Germinal center (tissue), 1 donor: ENCODE measurements at places on chromosomes 1 and 21.

GRCh38 chr1:57889676-57890320 is 465.9 kb upstream of the DAB1 start:
- DNase-seq = no peak

DNA sequence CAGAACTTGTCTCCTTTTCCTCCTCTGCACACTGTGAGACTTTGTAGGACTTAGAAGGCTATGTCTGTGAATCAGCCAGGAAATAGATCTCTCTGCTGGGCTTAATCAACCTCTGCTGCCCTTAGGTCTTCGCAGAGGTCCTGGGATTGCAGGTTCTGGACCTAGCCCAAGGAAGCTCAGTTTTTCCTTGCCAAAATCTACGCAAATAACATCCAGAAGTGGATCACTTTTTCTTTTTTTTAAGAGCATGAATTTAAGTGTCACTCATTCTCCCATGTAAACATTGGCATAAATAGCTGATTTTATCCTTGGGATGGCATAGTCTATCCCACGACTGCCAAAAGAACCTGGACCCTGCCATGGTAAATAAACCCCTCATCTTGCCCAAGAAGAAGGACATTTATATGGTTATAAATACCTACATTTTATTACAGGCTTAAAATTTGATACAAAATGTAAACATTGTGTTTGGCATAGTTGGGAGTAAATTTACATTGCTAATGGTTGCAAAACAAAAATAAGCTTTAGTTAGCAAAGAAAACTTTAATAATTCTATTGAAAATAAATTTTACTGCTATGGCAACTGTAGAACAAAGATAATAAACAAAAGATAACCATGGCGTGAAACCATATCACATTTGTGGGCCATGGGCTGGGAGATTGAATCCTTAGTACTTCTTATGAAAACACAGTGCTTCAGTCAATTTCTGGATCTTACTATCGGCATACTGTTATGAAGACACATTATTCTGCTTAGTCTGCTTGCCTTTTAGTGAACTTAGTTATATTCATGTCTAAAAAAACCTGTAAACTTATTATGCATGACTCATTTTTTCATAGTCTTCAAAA is 24.5 kb upstream of the DISC1 start:
- no peak for DNase-seq

DNA sequence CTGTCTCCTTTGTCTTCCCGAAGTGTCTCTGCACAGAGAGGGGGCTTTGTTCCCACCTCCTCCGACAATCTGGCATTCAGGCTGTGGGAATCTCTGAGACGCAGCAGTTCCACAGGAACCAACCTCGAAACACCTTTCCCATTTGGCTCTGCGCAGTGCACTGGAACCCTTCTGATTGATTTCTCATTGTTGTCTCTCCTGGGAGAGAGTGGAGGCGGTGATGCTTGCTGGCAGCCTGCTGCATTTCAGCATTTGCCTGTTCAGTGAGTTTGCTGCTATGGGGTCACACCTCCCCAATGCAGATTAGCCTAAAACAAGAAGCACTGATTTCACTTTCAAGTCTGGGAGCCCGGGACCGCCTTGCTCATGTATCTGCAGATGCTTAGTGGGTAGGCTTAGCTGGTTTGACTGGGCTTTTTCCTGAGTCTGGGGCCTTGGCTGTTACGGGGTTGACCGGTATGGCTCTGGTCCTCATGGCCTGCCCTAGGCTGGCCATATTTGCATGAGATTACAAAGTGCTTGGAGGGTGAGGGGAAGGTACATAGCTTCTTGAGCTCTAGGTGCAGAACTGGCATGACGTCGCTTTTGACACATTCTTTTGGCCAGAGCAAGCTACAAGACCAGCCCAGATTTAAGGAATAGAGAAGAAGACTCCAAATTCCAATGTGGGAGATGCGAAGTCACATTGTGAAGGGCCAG is 695.3 kb downstream of the PTPRU start:
- no peak for DNase-seq

DNA sequence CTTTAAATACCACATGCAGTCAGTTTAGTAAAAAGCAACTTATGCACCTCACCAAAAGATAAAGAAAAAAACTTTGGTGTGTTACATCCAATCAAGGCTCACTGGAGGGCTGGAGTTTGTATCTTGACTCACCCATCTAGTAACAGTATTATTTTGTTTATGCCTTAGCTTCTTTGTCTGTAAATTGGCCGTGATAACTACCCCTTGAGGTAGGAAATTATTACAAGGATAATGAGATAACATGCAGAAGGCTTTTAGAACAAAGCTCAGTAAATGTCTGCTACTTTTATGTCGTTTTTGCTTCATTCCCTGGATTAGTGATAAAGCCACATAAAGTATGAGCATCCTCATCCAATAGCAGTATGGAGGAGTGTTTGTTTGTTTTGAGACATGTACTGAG is 94.8 kb downstream of the ATP5PO start:
- no peak for DNase-seq

- DNase-seq = no peak
These were observed 17.7 kb downstream of the TUT4 start for GRCh38 chr1:52534928-52535764.

DNA sequence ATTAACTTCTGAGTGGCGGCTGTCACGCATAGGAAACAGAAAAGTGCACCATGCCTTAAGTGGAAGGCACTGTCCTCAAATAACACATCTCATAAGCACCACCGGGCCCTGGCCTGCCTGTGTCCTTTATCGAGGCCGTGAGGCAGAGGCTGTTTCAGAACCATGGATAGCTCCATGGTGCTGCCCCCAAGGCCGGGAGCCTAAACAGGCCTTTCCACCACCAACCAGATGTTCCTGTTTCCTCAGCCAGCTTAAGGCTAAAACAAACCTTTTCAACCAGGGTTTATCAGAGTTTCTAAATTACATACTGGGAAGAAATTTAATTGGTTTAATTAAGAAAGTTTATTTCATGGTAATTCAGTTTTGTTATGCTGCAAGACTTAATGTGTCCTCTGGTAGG is 114.4 kb downstream of the DMRTA2 start:
- peak; percentile 10 for DNase-seq

DNA sequence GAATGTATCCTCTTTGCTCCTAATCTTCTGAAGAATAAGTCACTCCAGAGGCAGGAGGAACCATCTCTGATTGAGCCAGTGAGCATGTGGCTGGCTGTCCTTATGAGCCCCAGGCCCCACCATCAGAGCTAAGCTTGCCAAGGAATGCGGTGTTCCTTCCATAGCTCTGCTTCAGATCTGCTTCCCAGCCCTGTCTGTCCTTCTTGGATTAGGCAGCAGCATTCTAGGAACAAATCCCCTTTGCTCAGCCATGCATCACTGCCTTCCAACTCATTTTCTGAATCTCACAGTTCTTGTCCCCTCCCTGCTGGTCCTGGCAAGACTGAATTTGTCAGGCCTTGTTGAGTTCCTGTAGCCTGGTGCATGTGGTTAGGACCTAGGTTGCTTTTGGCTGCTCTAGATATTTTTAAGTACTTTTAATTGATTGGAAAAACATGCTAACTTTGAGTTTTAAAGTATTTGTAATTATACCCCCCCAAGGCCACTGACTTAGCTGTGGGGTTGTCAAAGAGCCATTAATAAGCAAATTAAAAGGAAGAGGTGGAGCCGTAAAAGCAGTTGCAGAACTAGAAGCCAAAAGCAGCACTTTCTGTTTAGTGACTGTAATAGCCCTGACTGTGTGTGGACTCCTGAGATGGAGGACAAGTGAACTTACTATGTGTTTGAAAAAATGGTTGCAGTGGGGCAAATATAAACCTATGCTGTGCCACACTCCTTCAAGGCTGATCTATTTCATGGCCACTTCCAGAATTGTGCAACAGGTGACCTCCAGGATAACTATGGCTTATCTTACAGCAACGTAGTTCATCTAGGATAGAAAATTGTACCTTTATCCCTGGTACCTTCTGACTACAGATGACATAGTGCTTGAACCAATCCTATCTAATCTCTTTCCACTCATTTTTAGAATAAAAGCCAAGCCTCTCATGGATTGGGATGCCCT is 61.3 kb upstream of the BACH1 start:
- no peak for DNase-seq

GRCh38 chr1:4166713-4167112 is 266.6 kb upstream of the C1orf174 start:
- DNase-seq = no peak

DNA sequence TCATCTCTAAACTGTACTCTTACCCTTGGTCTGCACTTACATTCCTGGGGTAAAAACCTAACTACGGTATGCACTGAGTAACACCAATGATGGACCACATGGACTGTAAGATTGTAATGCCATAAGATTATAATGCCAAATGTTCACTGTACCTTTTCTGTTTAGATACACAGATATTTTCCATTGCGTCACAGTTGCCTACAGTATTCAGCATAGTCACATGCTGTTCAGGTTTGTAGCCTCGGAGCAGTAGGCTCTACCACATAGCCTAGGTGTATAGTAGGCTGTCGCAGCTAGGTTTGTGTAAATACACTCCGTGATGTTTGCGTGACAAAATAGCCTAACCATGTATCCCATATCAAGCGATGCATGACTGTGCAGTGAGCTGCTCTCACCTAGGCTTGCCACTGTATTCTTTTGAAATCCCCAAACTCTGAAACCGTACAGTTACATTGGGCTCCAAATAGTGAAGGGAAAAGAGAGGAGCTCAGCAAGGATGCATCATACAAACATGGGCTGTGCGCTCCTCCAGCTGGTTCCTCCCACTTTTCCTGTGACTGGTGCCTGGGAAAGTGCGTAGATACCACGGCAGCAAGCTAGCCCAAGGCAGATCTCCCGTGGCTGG is 35.2 kb downstream of the CFAP57 start:
- DNase-seq = no peak

GRCh38 chr1:32536117-32536516 is 3.1 kb upstream of the ZBTB8A start:
- DNase-seq = peak; percentile 39

- DNase-seq = no peak
These were observed 7.3 kb upstream of the SIM2 start for GRCh38 chr21:36691555-36692041.

DNA sequence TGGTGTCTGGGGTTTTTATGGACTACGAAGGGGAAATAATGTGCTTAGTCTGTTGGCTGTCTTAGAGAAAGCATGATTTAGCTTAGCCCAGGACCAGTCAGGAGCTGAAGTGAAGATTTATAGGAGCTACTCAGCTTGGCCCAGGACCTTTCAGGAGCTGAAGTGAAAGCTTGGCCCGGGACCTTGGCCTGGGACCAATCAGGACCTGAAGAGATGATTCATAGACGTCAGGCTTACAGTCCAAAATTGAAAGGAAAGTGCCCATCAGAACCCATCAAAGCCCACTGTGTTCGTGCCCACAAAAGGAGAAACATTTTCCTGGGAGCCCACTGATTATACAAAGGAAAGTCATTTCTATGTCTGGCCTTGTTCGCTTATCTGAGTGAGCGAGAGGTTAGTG is 35.6 kb downstream of the MSTO1 start:
- no peak for DNase-seq

- DNase-seq = no peak
These were observed 261.7 kb downstream of the MATN1 start for GRCh38 chr1:30461640-30462039.

DNA sequence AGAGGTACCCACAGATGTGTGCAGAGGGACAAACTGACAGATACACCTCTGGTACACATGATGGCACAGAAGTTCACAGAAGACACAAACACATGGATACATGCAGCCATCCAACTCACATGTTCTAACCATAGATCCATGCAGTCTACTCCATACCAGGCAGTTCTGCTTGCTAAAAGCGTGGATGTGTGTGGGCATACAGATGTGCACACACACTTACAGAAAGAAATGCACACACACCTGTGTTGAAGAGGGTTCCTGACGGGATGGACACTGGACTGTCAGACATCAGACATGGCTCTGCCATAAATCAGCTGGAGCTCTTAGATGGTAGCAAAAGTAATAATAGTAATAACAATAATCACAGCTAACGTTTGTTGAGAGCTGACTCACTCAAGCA is 6.8 kb downstream of the CD52 start:
- DNase-seq = no peak

GRCh38 chr1:182761396-182762395 is 27.9 kb upstream of the NPL start:
- DNase-seq = no peak

DNA sequence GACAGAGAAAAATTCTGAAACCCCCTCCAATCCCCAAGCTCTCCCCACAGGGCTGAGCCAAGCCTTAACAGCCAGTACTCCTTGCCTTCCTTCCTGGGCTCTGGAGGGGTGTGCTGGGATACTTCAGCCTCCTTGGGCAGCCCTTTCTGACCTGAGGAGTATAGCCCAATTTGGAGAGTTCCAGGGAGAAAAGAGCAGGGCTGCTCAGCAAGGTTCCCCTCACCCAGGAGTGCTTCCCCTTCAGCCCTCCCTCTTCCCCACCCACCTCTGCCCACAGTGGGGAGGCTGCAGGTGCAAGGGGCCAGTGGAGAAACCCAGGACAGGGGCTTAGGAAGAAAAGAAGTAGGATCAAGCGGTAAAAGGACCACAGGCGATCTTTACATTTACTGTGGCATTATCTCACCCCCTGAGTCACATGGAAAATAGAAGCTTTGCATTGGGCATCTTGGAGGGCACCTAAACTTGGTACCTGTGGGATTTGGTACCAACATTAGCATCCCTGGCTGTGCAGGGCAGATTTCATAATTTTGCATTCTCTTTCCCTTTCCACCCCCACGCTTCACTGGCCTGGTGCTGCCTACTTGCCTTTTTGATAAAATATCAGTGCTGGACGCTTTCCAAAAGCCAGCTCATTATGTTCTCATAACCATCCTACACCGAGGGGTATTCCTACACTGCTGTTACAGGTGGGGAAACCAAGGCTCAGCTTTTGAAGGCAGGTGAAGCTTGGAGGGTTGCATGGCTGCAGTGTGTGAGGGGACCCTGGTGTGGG is 2.8 kb upstream of the ADORA1 start:
- no peak for DNase-seq

- DNase-seq = no peak
These were observed 65.4 kb downstream of the UBIAD1 start for GRCh38 chr1:11338284-11338924.

- DNase-seq = no peak
These were observed 22.0 kb downstream of the PANK4 start for GRCh38 chr1:2504225-2504948.

DNA sequence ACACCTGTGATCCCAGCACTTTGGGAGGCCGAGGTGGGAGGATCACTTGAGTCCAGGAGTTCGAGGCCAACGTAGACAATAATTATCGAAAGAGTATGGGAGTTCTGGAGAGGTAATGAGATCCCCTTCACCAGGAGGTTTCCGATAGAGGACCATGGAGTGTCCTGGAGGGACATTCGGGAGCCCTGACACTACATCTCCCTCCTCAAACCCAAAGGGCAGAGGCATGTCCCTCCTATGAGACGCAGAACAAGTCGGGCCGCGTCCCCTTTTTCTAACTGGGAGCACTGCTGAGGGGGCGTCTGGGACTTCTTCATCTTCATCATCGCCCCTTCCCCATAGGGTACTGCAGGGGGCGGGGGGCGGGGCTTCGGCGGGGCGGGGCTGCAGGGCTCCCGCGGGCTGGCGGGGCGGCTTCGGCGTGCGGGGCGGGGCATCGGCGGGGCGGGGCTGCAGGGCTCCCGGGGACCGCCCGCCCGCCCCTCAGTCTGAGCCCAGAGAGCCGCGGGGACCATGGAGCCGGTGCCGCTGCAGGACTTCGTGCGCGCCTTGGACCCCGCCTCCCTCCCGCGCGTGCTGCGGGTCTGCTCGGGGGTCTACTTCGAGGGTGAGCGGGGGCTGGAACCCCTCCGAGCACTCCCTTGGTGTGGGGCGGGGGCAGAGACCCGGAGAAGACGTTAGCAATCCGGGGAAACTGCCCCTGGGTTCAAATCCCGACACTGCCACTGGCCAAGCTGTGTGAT is at the start of gene THEMIS2:
Gene THEMIS2, plus strand, starts transcription at position 486 of the 743 bp plus-strand sequence. Its CDS starts 28 bp downstream, at position 514.
- DNase-seq = peak; percentile 90

- no peak for DNase-seq
These were observed 19.6 kb downstream of the NRDC start for GRCh38 chr1:51858892-51859291.

GRCh38 chr1:225464851-225465792 is 37.3 kb upstream of the LBR start:
- no peak for DNase-seq
